ENCODE measurements at places on chromosomes 3 and 15.
A peak's percentile ranks its signal among the peaks of the same experiment; 100 is the strongest.

DNA sequence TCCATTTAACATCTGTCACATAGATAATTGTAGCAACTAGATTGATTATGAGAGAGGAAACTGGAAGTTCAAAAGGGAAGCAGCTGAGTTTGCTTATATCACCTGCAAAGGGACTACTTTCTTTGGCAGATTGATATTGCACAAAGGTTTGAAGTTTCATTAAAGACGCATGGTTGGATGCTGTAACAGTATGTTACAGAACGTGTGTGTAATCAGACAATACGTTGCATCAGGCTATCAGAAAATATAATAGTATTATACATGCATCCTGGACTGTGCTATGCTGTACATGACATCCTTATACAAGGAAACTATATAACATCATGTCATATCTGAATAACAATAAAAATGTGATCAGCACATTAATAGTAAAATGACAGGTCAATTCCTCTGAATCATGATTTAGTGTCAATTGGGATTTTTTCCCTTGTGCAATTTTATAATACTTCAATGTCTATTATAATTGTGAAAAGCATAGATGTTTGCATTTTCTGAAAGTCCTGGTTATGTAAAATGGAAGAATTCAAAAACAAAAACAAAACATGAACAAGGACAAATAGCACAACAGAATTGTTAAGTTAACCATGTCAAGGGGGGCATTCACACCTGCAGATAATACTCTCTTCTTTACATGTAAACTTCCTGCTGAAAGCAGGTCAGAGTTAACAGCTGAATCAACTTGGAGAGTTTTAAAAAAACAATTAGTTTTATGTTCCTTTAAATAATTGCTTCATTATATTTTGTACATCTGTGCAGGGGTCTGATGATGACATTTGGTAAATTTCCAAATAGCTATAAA is 283.2 kb upstream of the KCNH8 start:
- no peak for DNase-seq

- no peak for DNase-seq
Observed at GRCh38 chr15:85646538-85647091, 148.1 kb downstream of the KLHL25 start.

GRCh38 chr15:73268457-73268856 is 100.3 kb downstream of the HCN4 start:
- DNase-seq, result no peak

GRCh38 chr15:92803852-92804609 is 96.1 kb upstream of the CHD2 start:
- DNase-seq, result no peak

DNA sequence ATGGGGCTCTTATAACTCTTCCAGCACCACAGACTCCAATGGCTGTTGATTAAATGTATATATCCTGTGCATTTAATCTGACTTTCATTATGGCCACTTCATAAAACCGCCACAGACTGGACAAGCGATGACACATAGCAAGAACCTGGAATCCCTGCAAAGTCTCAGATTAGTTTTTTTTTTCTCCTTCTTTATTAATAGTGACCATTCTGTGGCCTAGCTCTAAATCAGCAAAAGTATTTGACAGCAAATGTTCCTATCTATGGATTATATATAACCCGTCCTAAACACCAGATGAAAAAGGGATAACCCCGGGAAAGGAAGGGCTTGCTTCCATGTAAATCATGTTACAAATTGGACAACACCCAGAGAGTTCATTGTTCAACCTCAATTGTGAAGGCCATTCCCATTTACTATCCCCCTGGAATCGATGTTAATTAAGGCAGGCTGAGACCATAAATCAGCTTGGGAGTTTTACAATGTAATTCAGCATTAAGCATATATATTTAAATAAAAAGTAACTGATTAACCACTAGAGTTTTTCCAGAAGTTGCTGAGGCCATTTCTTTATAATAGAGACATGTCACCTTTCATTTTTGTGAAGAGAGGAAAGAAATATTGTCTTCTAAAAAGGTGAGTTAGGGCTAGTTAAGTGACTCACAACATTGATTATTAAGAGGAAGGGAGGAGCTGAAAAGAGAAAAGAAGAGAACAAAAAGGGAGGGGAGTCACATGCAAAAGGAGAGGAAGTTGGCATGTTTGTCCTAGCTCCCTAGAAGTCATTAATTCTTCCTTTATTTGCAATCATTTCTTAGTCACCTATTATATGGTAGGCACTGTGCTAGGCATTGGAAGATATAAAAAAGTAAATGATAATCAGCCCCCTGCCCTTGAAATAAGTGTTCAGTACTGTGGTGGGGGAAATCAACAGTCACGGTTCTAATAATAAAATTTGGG is 26.2 kb downstream of the ALDH1A2 start:
- DNase-seq, result no peak

DNA sequence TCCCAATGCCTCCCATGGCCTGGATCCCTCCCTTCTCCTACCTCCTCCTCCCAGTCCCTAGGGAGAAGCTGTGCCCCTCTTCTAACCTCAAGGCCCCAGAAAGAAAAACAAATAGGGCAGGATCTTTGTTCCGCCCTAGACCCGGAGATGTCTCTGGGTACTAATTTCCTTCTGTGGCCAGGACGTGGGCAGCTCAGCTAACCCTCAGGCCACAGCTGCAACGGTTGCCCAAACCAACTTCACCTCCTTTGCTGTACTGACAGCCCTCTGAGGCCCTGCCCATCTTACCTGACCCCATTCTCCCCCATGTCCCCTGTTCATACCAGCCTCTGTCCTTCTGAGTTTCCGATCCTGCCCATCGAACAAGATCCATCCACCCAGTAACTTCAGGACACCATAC is 70.7 kb downstream of the SRGAP3 start:
- no peak for DNase-seq

DNA sequence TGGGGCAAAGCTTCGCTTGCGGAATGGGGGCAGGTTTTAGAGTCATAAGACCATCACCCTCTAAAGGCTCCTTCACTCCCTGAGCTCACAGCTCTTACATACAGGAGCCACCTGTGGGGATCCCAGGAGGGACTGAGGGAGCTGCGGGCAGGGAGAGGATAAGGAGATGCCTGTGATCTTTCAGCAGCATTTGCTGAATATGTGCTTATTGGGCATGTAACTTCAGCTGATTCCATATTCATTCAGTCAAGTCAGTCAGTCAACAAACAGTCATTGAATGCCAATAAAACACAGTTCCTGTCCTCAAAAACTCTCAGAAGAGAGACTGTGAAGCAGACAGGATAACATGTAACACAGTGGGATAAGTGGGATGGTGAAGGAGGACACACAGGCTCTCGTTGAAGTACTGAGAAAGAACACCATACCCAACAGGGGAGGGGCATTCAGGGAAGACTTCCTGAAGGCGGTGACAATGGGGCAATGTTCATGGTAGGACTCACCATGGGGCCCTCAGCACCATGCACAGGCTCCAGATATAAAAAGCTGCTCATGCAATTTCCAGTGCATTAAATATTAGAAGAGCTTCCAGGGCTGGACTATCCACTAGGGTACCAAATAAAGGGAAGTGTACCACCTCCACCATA is 240.9 kb downstream of the UACA start:
- no peak for DNase-seq

GRCh38 chr3:107085261-107085660 is 292.0 kb upstream of the CCDC54 start:
- no peak for DNase-seq

DNA sequence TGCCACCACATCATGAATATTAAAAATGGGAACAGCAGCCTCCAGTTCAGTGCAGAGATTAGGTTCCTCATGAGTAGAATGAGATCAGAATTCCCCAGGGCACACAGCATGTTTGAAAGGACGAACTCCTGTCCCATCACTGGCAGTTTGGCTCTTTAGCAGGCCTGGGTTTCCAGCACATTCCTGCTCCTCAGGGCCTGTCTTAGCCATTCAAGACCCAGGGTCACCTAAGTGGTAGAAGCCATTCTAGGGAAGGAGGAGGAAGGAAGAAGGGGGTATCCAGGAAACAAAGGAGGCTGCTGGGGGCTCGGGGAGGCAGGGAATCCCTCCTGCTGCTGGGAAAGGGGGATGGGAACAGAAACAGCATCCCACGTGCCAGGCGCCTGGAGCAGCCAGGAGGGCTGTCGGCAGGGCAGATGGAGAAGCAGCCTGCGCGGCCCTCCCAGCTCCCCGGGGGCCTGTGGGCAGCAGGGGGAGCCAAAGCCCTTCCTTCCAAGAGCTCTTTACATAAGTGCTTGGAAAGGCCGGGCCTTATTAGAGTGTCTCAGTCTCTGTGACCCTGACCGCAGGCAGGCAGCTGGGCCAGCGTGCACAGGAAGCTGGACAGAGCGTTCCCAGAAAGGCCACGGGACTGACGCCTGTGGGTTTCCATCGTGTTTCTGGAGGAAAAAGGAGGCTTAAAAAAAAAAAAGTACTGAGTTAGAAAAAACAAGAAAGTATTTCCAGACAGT is 24.7 kb downstream of the LOXL1 start:
- peak; percentile 83 for DNase-seq

DNA sequence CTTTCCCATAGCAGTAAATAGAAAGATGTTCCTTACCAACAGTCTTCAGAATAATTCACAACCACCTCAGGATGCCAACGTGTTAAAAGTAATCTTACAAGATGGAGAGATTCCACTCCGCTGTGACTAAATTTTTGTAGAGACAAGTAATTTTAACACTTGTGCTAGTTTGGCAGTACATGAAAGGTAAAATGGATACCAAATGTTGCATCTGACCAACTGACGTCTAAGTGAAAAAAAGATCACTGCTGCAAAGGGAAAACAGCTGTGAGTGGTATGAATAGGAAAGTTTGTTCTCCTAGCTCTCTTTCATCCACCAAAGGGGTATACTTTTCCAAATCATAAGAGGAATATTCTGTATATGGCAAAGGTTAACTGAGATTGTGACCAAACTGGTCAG is 2.6 kb downstream of the SPG21 start:
- DNase-seq, result peak; percentile 46

GRCh38 chr3:131543714-131544113 is 40.9 kb upstream of the MRPL3 start:
- DNase-seq, result no peak

- DNase-seq, result no peak
Observed at GRCh38 chr15:101447168-101447533, 42.4 kb downstream of the PCSK6 start.

DNA sequence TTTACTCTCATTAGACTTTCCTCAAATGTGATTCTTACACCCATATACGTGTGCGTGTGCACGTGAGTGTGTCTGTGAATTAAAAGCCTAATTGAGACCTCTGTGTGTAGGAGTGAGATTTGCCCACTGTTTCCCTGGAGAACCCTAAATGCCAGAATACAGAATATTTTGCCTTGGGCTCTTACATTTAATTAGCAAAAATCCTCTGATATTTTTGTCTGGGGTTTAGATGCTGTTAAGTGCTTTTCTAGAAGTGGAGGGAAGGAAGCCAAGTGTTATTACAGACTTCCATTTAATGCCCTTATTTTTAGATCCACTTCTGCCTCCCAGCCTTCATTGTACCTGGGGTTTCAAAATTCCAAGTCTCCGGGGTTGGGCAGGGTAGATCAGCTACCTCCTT is 17.8 kb downstream of the ZNF35 start:
- DNase-seq, result no peak

DNA sequence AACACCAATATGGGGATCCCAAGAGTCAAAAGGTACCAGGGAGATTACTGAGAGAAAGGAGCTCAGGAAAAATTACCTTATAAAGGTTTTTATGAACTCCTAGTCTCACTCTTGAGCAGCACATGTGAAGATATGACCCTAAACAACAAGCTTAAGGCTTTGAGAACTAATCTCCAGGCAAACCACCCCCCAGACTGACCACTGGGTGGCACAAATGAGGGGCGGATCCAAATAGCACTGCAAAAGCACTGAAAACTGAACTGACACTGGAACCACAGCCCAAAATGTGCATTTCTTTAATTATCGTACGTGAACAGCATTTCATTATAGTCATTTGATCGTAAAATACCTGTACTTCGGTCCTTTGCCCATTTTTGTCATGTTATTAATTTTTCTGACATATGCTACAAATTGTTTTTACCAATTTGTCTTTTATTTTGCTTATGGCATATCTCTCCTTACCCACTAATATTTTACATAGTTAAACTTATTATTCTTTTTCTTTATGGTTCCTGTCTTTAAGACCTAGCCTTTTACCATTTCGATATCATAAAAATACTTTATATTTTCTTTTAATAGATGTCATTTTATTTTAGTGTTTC is 31.5 kb upstream of the TFDP2 start:
- no peak for DNase-seq

GRCh38 chr3:31218082-31218481 is 314.6 kb upstream of the STT3B start:
- no peak for DNase-seq

- no peak for DNase-seq
Observed at GRCh38 chr3:132279030-132279429, 38.2 kb upstream of the ACP3 start.

- DNase-seq, result no peak
Observed at GRCh38 chr3:40437889-40438288, 19.2 kb upstream of the RPL14 start.

GRCh38 chr3:123335007-123335670 is 113.8 kb downstream of the ADCY5 start:
- DNase-seq, result no peak

GRCh38 chr3:156787926-156788663 is 38.1 kb upstream of the LEKR1 start:
- DNase-seq, result no peak

- DNase-seq, result no peak
Observed at GRCh38 chr15:73781038-73781925, 28.1 kb upstream of the INSYN1 start.

GRCh38 chr3:52471371-52472238 is 16.2 kb downstream of the NISCH start:
- DNase-seq, result peak; percentile 2
